ENCODE measurements at places on chromosomes 3 and 15.

DNA sequence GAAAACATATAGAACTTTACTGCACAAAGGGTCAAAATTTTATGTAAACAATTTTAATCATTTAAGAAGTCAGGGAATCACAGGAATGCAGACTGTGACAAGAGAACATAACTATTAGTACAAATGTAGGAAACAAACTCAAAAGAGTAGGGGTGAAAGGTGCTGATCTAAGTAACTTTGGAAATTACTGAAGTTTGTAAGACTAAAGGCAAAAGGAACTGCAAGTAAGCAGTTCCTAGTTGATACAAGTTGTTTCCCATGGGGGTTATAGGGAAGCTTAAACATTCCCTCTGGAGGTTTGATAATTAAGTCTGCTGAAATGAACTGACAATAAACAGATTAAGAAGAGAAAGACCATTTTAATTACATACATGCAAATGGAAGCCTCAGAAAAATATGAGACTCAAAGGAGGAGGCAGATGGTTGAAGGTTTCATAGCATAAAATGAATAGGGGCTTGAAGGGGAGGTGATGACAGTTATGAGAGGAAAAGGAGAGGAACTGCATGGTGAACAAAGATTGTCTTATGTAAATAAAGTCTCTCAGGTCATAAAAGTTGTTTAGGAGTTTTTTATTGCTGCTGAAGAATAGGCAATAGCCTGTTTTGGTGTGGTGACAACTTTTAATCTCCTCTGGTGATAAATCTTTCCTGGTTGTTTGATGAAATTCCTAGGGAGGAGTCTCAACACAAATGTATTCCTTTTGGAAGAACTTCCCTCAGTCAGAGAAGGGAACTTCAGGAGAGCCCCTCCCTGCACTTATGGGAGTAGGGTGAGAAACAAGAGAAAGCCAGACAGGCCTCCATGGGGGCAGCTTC, 17.1 kb downstream of the SETMAR start:
- peak; percentile 63 for DNase-seq

DNA sequence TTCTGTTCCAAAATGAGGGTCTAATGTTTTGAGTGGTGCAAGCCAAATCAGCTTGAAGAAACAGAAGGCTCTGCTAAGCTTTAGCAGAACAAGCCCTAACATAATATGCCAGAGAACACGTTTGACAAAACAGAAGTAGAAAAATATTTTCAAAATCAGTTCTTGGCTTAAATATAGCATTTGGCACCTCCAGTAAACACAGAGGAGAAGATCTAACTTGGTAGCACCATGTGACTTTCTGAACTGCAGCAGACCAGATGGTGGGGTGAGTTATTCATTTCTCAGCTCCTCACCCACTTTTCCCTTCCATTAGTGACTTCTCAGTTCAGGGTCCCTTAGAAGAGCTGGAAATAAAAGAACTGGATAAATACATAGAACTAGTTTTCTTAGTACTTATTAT, 395.8 kb downstream of the MAGI1 start:
- DNase-seq, result no peak

GRCh38 chr3:42723219-42723618, 20.6 kb upstream of the HHATL start:
- no peak for DNase-seq

GRCh38 chr3:66350601-66351000, 129.8 kb downstream of the SLC25A26 start:
- no peak for DNase-seq

DNA sequence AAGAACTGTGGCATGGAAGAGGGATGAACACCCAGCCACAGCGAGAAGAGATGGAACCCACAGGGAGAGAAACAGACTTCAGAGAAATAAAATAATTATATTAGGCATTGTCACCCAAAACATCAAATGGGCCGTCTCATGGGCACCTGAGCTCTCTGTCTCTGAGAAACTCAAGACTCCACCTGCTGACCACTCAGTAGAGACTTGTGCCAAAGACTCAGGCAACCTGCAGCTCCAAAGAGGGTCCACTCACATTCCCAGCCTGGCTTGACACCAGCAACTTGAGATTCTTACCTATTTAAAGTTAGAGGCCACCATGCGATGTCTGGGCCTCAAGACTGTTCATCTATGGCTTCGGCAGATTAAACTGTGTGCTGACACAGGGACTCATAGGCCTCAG, 12.0 kb downstream of the SEMA5B start:
- no peak for DNase-seq

GRCh38 chr3:79604681-79605080, 163.1 kb downstream of the ROBO1 start:
- DNase-seq, result no peak

DNA sequence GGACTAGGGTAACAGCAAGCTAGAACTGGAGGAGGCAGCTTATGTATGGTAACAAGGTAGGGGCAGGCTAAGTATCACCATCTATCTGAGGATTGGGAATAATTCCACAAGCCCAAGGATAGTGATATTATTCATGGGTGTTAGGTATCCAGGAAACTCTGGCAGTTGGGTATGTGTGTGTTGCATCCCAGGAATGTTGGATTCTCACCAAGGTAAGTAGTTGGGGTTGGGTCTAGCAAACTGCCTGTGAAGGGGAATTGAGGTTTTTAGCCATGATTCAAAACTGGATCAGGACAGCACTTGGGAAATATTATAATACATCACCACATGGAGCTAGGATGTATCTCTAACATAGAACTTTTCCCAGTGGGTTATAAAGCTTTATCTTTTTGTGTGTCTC, 626.4 kb upstream of the GOLIM4 start:
- DNase-seq, result no peak

DNA sequence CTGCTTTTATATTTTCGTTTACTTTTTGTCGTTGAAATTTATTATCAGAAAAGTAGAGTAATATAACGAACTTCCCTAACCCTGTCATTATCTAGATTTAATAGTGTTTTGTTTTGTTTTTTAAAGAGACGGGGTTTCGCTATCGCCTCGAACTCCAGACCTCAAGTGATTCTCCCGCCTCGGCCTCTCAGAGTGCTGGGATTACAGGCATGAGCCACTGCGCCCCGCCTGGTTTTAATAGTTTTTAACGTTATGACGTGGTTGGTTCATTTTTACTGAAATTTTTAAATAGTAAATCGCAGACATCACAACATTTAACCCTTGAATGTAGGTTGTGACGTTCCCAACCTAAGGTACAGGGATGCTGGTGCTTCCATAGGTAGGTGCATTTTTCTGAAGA, 1.0 kb downstream of the NGRN start:
- DNase-seq, result no peak

DNA sequence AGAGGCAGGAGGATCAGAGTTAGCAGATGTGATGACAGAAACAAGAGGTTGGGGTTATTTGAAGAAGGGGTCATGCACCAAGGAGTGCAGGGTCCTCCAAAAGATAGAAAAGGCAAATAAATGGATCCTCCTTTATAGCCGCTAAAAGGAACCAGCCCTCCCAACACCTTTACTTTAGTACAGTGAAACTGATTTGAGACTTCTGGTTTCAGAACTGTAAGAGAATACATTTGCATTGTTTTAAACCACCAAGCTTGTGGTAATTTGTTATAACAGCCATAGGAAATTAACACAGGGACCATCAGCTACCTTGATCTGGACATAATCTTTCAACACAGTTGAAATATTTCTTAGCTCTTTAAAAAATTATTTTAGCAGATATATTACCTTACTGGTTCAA, 166.6 kb downstream of the TIGIT start:
- no peak for DNase-seq

DNA sequence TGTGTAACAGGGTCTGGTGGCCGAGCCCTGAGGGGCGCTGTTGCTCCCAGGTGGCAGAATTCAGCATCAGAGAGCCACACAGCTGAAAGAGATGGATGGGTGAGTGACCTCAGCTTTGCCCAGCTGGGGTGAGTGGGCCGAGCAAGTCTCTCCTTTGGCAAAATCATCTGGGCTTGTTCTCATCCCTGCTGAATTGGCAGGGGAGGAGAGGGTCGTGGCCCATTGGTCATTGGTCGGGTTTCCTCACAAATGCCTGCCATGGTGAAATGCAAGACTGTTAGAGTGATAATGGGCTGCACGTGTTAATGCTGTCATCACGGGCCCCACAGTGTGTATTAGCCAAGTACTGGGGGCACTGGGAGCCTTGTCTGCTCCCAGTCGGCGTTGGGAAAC, 15.9 kb downstream of the ABHD2 start:
- DNase-seq, result no peak

DNA sequence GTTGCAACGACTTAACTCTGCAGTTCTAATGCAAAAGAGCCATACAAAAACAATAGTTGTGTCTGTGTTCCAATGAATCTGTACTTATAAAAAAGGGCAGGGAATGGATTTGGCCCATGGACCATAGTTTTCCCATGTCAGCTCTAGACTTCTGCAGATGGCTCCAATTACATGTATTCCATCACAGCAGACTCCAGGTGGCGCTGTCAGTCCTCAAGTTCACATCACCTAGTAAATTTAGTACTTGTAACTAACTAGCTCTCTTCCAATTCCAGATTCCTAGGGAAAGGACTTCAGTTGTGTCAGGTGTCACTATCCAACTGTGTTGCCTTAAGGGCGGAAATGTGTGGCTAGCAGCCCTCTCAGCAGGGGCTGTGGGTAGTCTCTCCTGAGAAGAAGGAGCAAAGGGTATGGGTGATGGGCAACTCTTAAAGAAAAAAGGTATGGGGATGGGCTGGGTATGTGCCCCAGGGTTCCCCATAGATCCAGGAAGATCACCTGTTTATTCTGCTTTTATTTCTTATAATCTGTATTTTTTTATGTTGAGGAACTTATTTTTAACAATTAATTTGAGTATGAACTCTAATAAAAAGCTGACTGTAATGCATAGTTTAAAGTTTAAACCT, 36.2 kb downstream of the BBS4 start:
- DNase-seq, result peak; percentile 72

GRCh38 chr3:51340013-51340829, 44.9 kb upstream of the MANF start:
- no peak for DNase-seq

DNA sequence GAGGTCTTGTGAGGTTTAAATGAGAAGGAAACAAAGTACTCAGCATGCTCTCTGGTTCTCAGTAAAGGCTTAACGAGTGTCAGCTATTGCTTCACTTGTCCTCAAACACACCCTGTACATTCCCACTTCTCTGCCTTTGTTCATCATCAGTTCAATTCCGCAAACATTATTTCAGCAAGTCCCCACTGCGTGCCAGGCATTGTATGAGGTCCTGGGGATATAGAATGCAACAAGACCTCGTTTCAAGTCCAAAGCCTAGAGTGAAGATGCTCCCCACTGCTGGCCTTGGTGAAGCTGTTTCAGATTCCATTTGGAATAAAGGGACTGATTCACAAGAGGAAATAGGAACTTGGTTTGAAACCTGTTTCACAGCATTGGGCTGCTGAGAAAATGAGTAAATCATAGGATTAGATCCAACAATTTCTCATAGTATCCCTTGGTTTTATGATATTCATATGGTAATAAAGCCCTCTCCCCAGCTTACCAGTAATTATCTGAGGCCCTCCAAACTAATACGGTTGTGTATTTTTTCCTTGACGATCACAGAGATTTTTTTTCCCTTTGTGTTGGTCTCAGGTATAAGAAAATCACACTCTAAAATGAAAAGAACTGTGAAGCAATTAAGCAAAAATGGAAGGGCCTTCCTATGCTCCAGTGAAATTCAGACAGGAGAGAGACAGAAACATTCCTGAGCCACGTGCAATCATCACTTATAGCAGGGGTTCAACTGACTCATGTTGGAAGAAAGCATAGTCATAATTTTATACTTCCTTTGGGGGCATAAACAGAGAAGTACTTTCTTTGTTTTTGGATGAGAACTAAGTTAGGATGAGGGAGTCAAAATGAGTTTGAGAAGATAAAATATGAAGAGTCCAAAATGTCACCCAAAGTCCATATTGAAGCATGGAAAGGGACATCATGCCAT, 258.6 kb downstream of the RORA start:
- DNase-seq, result no peak

- no peak for DNase-seq
Observed at GRCh38 chr3:64049136-64049535, 25.8 kb upstream of the PSMD6 start.

DNA sequence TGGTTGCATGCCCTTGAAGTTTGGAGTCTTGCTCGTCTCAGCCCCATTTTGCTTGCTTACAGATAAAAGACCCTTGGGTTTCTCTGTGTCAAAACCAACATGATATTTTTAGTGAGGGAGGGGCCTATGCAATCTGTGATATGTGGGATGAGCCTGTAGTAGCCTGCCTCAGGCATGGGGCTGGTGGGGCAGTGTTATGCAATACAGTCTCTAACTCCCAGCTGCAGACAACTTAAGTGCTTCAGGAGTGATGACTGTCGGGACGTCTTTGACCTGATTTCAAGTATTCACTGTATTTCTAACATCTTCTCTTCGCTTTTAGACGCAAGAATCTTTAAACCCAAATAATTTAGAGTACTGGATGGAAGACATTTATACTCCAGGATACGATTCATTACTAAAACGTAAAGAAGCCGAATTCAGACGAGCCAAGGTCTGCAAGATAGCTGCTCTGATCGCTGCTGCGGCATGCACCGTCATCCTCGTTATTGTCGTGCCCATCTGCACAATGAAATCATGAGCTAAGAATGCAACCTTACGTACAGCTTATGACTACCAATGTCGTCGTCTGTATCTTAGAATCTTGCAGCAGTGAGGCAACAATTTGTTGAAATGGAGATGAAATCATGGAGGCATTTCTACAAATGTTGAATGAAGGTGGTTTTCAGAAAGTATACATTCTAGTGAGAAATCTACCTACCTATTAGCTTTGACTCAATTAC, 35.9 kb downstream of the MINAR1 start:
- DNase-seq, result no peak

DNA sequence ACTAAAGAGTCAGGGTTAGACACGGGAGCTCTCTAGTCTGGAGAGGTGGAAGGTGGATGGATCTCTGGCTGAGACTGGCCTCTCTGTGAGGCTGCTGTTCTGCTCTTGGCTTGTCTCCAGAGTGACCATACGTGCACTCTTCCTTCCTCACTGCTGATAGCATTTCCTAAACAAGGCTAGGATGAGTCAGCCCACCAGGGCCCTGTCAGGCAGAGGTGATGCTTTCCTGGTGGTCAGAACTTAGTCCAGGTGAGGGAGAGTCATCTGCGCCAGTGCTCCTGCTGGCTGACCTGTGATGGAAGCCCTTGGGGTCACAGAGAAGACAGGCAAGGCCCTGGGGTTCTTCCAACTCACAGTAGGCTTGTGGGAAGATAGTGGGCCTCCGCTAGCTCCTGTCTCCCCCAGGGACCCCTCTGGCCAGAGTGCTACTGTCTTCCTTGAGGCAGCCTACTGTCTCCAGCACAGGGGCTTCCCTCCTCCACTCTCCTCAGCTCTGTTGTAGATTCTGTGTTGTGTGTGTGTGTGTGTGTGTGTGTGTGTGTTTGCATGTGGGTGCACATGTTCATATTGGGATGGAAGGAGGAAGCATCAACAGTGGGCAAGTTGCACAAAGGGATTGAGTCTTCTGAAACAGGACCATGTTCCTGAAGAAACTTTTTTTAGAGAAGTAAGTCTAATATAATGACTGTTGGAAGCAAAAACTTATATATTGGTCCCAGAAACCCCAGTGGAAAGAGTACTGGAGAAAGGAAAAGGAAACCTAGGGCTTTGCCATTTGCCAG, 16.5 kb downstream of the ALPK3 start:
- no peak for DNase-seq
